Spleen (tissue), 13 donors: ENCODE measurements at places on chromosomes 5 and 9.

GRCh38 chr5:168401880-168402279, 84.4 kb upstream of the RARS1 start:
- DNase-seq, result peak; percentile 36

GRCh38 chr9:97895695-97896332, 26.5 kb downstream of the TRMO start:
- no peak for DNase-seq

GRCh38 chr5:34562791-34563190, 93.3 kb upstream of the RAI14 start:
- no peak for DNase-seq

DNA sequence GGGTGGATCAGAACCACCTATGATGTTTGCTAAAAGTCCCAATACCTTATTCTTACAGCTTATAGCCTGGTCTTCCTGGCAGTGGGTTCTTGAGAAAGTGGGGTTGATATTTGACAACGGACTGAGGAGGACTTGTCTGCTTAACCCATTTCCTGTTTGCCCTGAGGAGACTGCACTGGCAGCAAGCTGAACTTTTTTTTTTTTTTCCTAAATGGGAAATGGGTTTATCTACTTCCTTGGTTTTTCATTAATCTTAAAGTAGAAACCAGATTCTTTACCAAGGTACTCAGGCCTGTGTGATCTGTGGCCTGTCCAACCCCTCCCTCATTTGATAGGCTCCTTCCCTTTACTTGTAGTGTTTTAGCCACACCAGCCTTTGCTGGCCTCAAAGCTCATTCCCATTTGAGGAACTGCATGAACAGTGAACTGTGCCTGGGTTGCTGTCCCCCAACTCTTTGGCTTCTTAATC, 47.1 kb downstream of the C9orf57 start:
- DNase-seq, result no peak

- peak; percentile 36 for DNase-seq
These were observed 26.2 kb downstream of the TPPP start for GRCh38 chr5:666816-667498.

DNA sequence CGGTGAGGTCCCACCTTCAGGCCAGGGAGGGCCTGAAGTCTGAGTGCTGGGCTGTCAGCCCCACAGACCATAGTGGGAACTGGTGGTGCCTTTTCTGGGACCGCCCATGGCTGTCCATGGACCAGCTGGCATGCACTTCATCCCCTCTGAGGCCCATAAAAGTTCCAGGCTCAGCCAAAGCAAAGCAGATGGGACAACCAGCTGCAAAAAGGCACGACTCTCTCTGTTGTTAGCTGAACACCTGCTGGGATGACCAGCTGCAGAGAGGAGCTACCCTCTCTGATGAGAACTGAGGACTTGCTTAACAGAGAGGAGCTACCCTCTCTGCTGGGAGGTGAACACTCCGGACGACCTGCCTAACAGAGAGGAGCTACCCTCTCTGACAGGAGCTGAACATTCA, 844.3 kb upstream of the DMAC1 start:
- DNase-seq, result no peak

GRCh38 chr5:28328681-28329080, 1290.3 kb upstream of the CDH9 start:
- no peak for DNase-seq

GRCh38 chr9:134069480-134070399, 1.9 kb upstream of the BRD3 start:
- DNase-seq, result peak; percentile 76

- DNase-seq, result no peak
These were observed 78.3 kb upstream of the LIFR start for GRCh38 chr5:38634568-38635369.

- no peak for DNase-seq
These were observed 1638.5 kb upstream of the C9orf72 start for GRCh38 chr9:29211580-29212396.

DNA sequence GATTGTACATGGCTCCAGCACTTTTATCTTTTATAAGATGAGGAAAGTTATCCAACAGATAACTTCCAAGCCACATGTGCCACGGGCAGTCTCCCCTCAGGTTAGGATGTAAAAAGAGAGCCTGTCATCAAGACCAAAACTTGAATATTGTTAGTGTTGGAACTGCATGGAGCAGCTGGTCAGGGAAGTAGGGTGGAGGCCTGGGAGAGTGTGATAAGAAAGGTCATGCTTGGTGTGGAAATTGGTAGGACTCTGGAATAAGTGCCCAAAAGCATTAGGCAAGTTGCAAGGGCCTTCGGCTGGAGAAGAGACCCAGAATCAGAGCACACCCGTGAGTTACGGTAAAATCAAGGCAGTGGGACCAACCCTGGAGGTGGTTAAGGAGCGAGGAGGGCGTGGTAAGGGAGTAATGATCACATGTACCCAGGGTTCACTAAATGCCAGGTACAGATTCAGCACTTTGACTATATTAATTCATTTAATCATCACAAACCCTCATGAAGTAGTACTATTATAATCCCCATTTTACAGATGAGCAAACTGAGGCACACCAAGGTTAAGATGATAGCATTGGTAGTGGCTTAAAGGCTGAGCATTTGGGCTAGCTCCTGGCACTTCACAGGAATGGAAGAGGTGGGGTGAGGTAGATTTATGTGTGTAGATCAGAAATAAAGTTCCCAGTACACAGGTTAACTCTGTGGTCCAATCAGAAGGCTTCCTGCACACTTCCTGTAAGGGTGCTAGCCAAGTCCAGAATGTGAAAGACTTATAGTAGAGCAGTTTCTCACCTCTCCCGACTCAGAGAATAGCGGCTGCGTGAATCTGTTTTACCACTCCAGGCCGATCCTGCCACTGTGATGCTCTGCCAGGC, 96.5 kb upstream of the ZNF608 start:
- no peak for DNase-seq

GRCh38 chr5:133309984-133310621, 258.3 kb downstream of the HSPA4 start:
- DNase-seq, result no peak

DNA sequence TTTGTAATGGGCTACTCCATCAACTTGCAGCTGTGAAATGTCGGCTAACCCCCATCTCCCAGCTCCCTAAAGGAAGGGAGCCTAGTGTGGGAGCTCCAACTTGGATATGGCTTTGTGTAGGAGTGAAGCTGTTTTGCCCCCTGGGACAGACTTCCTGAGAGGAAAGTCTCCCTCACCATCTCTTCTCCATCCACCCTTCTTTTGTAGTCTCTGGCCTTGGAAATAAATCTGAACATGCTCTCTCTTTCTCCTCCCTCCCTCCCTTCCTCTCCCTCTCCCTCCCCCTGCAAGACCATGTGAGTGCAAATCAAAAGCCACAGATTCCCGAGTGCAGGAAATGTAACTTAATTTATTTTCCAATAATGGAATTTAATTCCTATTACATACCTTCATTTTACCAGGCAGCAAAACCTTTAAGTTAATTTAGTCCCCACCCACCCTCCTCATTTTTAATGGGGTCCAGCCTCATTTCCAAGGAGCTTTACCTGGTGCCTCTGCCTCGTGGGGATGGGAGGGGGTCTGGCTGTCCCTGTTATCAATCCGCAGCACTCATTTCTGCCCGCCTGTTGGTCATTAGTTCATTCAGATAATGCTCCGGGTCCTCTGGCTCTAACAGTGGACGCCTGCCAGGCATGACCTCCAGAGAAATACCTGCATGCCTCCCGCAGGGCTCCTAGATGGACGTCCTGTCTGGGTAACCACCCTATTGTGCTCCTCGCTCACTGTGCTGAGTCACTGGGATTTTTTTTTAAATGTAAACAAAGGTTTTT, 122.9 kb upstream of the TAF11L2 start:
- no peak for DNase-seq

DNA sequence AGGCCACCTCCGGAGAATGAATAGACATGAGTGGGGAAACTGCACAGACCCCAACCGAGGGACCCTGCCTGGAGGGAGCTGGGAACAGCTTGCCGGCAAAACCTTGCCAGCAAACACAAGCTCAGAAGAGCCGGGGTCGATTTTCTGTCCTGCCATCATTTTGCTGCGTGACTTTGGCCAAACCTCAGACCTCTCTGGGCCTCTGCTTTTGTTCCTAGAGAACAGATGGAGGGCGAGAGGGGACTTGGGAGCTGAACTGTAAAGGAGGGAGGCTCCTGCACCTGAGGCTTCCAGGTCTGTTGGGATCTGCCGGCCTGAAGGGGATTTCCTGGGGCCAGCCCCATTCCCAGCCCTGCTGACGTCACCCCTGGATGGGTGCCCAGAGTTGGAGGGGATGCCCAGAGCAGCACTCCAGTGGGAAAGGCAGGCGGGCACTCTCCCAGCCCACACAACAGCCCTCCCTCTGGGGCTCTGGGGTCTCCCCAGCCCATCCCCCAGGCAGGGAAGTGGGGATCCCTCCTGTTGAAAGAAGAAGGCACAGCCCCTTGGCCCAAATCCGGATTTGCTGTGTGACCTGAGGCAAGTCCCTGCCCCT, 40.4 kb upstream of the SYNPO start:
- DNase-seq, result peak; percentile 78

GRCh38 chr9:121914604-121915303, 178.4 kb downstream of the TTLL11 start:
- DNase-seq, result no peak
